Activated T-cell treated with anti-CD3 and anti-CD28 coated beads, Interleukin-2, amount 50 U/mL, for 48 hours (primary cell): ENCODE measurements at places on chromosomes 11 and 22.
A peak's percentile ranks its signal among the peaks of the same experiment; 100 is the strongest.

DNA sequence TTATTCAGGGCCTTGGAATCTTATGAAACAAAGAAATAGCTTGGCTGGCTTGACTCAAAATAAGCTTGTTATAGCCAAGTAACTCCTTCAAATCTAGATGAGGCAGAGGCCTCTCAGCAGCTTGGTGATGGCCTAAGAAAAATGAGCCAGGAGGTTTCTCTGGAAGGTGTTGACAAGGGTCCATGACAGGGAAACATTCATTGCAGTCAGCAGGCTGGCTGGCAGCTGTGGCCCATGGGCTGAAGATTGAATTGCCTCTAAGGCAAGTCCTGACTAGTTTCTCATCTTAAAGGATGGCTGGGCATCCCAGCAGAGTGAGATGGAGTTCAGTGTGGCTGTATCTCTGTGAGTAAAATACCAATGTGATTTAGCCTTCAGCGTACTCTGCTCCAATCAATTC lies 441.0 kb downstream of the NELL1 start:
- no peak for DNase-seq

GRCh38 chr22:38467904-38468442 lies at the start of gene KDELR3:
KDELR3 (plus strand) TSS chr22:38468096; CDS start chr22:38468234, 138 bp downstream.
- peak; percentile 76 for DNase-seq

- DNase-seq, result no peak
Observed at GRCh38 chr11:109939166-109939810, 153.9 kb upstream of the ZC3H12C start.

GRCh38 chr11:24575392-24575791 lies 78.5 kb downstream of the LUZP2 start:
- DNase-seq, result no peak

- no peak for DNase-seq
Observed at GRCh38 chr11:112185883-112186282, 10.6 kb downstream of the BCO2 start.

GRCh38 chr11:27212248-27212780 lies 150.7 kb downstream of the CCDC34 start:
- DNase-seq, result no peak

- DNase-seq, result no peak
Observed at GRCh38 chr22:46449974-46450745, 87.3 kb downstream of the CELSR1 start.

DNA sequence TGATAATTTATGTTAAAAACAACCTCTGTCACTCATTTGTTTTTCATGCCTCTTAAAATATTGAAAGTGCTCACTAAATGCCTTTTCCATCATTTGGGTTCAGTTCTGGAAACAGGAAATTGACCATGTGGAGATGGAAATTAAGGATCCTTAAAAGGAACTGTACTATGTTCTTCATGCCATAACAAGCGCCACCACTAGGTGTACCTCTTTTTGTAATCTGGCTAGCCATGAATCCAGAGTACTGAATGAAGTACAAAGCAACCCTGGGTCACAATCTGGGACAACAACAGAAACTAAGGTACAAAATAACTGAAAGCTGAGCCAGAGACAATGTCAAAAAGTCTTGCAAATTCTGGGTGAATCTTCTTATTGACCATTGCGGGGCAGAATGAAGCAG lies 559.1 kb downstream of the FAM181B start:
- DNase-seq, result no peak

DNA sequence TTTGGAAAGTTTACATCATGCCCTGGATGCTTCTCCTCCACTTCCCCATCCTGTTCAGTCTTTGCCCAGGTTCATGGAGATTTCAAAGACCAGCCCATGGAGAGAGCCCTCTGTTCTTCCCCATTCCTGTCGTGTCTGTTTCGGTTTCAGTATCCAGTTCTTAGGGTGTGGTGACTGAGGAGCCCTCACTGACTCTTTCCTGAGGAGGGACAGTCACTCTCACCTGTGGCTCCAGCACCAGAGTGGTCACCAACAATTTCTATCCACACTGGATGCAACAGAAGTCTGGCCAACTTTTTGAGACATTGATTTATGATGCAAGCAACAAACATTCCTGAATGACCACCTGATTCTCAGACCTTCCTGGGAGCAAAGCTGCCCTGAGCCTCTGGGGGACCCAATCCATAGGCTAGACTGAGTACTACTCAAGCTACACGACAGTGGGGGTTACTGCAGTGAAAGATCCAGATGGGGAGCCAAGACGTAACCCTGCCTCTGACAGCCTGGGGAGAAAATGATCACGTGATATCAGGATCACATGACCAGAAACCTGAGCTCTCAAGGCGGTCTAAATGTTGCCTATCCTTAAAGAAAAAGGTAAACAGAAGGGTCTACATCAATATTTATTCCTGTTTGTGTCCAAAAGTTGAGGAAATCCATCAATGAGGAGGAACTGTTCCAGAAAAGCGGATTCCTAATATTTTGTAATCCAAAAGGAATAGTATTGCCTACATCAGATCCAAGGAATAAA lies 76.2 kb upstream of the VPREB1 start:
- peak; percentile 34 for DNase-seq

DNA sequence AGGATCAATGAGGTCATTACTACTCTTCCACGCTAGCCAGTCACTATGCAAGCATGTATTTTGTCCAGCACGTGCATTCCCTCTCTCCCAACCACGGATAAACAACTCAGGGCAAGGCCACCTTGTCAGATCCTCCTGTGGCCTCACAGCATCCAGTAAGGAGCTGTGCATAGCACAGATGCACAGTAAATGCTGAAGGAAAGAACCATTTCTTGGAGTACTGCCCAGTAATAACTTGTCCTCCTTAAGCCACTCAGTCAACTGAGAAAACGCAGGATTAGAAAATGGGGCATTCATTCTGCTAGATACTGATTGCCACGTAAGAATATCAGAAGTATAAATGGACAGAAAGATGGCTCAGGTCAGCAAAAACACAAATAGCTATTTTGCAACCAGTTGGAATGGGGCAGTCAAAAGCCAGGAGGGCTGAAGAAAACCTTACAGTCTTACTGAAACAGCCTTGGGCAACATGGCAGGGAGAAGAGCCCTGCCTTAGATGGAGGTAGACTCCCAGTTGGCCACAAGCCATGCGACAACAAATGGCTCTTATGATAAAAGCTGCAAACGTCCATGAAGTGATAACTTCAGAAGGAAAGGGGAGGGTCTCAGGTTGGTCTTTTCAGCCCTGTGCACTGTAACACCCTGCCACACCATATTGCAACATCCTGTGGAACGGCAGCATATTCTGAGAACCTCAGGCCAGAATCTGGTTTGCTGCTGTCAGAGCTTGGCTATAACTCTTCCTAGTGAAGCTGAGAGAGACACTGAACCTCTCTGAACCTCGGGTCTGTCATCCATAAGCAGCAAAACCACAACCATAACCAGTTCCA lies 23.0 kb downstream of the PC start:
- no peak for DNase-seq

DNA sequence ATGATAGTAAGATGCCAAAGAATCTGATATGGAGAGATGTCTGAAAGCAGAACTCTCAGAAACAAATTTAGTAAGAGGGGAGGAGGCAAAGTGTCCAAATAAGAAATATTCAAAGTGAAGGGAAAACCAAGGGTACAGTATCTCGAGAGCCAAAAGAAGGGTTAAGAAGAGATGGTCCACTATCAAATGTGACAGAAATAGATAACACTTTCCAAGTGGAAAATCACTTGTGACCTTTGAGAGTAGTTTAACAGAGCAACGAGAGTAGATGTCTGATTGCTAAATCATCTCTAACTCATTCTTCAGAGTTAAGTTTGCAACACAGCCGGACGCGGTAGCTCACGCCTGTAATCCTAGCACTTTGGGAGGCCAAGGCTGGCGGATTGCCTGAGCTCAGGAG lies 4.3 kb upstream of the BUD13 start:
- DNase-seq, result no peak
